Aorta (tissue), 5 donors: ENCODE measurements at places on chromosomes 5 and 9. TPM values are rescaled to one million over a fixed set of nuclear protein-coding genes. Genes with fewer than 3 reads are reported as not detected.
A peak's percentile ranks its signal among the peaks of the same experiment; 100 is the strongest.

- H3K27me3 ChIP-seq, result no peaks in the 10 kb centered on the region
- peak overlapping the region; percentile 91 for H3K27ac ChIP-seq
- H3K4me3 ChIP-seq, result peak overlapping the region; percentile 43
- peaks cover 5% of the 10 kb centered on the region for H3K4me1 ChIP-seq
Measured at GRCh38 chr9:86353655-86354010, 577 bp downstream of the TUT7 start.

- H3K4me1 ChIP-seq, result no peaks in the 10 kb centered on the region
- H3K27me3 ChIP-seq, result no peaks in the 10 kb centered on the region
- peaks cover 7% of the 10 kb centered on the region for H3K36me3 ChIP-seq
- no peak for DNase-seq
- no peak overlapping the region for H3K27ac ChIP-seq
Measured at GRCh38 chr9:131180454-131180853, 55.1 kb downstream of the NUP214 start.

- H3K36me3 ChIP-seq, result no peaks in the 10 kb centered on the region
- no peaks in the 10 kb centered on the region for H3K4me1 ChIP-seq
- no peak overlapping the region for H3K27ac ChIP-seq
- H3K4me3 ChIP-seq, result no peak overlapping the region
Measured at GRCh38 chr9:137987244-137988030, 109.9 kb downstream of the CACNA1B start.

Gene KLF4
- 40.6 TPM for polyA plus RNA-seq
